ENCODE measurements at places on chromosomes 11 and 22.

GRCh38 chr11:25211635-25212254 is 714.9 kb downstream of the LUZP2 start:
- no peak for DNase-seq

- no peak for DNase-seq
Measured at GRCh38 chr22:40308999-40309573, 37.2 kb upstream of the ADSL start.

DNA sequence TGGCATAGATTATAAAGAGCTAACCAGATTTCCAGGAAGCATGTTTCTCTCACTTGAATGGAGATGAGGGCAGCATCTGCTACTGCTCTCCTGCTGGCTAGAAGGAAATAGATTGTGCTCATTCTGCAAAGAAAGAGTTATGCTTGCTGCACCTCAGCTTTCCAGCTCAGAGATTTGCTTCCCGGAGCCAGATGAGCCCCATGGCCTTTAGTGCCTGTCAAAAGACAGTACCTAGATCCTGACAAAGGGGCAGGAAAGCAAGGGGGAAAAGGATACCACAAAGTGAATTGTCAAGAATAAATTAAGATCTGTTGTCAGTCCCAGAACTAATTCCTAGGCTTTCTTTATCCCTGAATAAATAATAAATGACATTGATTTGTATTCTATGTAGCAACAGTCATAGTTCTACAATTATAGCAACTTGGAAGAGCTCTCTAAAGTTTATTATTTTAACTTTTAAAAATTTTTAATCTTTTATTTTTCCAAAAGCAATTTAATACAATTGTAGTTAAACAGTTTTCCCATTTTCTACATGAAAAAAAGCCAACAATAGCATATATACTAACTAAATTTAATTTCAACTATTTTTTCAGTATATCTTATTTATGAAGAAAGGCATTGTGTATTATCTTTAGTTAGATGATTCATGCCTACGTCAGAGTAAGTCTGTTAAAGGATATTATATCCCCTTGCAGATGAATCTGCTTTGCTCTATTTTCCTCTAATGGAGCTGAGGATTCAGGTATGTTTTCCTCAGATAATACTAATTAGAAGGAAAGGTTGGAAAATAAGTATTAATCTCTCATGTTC is 306.1 kb upstream of the DDI1 start:
- DNase-seq, result no peak

GRCh38 chr11:117371453-117371852 is 43.8 kb downstream of the CEP164 start:
- DNase-seq, result no peak

GRCh38 chr11:43984519-43985385 is 42.3 kb downstream of the C11orf96 start:
- no peak for DNase-seq

- no peak for DNase-seq
Measured at GRCh38 chr11:61844909-61845565, 16.9 kb downstream of the FADS2 start.
